ENCODE measurements at places on chromosomes 13 and 19.

DNA sequence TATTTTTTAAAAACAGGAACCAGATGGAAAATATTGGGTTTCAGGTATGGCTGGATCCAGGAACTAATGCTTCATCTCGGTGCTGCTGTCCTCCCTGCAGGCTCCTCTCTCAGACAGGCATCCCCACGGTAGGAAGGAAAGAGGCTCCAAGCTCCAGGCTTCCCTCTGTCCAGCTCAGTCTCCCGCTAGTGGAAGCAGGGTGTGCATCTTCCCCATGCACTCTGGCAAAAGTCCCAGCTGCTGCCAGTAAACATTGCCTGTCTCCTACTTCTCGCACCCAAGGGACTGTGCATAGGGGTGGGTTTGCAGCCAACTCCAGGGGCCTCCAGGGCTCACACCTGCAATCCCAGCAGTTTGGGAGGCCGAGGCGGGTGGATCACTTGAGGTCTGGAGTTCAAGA lies 29.2 kb downstream of the IL12RB1 start:
- no peak for DNase-seq

DNA sequence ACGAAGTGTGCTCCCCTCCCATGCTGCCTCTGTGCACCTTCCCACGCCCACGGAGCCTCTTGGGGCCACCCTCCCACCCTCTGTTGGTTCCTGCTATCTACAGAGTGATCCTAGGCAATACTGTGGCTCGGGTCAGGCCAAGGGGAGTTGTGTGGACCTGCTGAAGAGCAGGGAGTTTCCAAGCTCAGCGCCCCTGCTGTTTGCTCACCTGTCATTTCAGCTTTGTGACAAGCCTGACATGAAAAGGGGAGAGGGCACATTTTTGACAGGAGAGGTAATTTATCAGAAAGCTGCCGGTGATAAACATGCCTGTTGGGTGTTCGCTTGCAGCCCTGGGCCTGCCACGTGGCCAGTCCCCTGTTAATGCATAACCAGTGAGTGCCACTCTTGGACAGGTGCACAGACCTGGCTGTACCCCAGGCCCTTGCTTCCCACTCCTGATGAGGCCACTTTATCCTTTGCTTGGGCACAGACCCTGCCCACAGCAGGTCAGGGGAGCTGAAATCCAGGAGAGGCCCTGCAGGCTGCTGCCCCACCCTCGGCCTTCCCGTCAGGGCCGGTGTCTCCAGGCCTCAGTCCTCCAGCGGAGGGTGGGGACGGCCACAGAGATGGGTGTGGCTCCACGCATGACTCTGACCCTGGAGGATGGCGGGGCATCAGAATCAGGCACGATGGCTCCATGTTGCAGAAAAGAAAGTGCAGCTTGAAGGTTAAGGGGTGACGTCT lies 201.5 kb upstream of the GPR12 start:
- DNase-seq = no peak

DNA sequence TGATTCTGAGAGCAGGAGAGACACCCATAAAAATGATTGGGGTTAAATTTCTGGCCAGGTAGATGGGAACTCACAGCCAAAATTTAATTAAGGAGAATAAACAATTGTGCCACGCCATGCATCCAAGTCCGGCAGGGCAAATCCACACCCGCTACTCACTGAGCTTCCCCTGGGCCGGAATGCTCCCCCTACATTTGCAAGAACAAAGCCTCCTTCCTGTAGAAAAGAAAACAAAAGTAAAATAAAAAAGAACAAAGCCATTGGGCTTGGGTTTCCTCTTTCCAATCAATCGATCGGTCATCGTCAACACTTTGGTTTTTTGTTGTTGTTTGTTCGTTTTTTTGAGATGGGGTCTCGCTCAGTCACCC lies 30.2 kb upstream of the TFDP1 start:
- peak; percentile 62 for DNase-seq

- no peak for DNase-seq
Observed at GRCh38 chr19:7605490-7606222, 10.0 kb downstream of the CAMSAP3 start.

DNA sequence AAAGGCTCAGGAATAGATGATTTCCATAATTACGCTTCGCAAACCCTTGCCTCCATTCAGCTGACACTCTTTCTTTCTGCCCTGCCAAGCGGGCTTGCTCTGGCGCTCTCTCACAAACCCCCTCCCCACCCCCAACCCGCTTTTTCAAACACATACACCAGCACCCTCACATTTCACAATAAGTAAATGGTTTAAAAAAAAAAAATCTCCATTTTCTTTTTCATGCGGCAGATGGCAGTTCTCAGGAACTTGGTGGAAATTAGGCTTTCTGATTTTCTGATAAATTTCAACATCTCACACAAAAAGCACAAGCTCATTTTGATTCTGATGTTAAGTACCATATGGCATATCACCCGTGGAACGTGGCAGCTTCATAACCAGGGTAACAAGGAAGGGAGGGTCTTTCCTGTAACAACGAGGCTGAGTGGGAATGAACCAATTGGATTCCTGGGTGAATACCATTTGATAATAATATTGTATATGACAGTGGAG lies 43.8 kb downstream of the C13orf42 start:
- no peak for DNase-seq

DNA sequence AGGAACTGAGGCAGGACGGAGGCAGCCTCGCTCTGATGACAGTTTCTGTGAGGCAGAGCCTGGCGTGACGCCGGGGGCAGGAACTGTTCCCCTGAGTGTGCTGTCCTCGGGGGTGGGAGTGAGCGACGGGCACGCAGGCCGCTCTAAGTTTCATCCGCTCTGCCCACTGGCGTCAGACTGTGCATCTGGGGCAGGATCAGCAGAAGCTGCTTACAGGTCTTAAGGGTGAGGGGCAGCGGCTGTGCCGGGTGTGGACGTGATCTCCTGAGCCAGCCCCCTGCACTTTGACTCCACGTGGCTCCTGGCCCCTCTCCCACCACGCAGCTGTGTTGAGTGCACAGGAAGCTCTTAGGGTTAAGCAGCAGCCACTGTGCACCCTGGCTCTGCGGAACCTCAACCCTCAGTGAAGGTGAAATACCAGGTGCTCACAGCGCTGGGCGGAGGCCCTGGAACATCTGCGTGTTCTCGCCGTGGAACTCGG lies 1.5 kb downstream of the GRK1 start:
- DNase-seq = no peak

DNA sequence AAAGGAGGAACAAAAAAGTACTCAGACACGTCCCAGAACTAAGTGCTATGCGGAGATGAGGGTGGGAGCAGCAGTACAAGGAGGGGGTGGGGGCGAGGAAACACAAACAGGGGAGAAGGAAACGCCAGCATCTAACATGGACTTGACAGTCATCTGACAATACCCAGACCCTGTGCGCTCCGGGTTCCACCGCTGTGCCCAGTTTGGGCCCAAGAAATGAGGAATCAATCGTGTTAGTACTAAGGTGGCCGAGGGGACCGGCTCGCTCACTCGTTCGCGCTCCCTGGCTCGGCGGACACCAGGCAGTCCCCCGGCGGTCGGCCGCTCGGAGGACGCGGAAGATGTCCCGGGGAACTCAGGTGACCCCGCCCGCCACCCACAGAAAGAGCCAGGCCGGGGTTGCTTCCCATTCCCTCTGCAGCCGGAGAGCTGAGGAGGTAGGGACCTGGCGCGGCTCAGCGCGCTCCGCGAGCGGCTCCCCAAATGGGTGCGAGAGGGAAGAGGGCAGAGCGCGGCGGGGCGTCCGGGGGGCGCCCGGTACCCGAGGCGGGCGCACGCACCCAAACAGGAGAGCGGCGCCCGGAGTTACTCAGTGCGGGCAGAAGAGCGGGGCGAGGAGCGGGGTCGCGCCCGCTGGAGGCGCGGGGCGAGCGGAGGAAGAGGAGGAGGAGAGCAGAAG lies 616 bp downstream of the TSHZ3 start:
- no peak for DNase-seq

DNA sequence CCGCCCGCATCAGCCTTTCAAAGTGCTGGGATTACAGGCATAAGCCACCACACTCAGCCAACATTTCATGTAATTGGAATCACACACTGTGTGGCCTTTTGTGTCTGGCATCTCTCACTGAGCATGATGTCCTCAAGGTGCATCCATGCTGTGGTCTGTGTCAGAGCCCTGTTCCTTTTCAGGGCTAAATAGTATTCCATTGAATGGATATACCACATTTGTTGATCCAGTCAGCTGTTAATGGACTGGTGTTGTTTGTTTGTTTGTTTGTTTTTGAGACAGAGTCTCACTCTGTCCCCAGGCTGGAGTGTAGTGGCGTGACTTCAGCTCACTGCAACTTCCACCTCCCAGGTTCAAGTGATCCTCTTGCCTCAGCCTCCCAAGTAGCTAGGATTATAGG lies 17.9 kb downstream of the ATCAY start:
- no peak for DNase-seq

- no peak for DNase-seq
Observed at GRCh38 chr13:113559901-113560644, 24.5 kb upstream of the TFDP1 start.

GRCh38 chr19:3700242-3701032 lies at the start of gene PIP5K1C:
Gene PIP5K1C (minus strand): TSS chr19:3700468. CDS start chr19:3700390, 78 bp downstream.
- peak; percentile 94 for DNase-seq

- DNase-seq = no peak
Observed at GRCh38 chr13:33745370-33746324, 72.3 kb upstream of the RFC3 start.

DNA sequence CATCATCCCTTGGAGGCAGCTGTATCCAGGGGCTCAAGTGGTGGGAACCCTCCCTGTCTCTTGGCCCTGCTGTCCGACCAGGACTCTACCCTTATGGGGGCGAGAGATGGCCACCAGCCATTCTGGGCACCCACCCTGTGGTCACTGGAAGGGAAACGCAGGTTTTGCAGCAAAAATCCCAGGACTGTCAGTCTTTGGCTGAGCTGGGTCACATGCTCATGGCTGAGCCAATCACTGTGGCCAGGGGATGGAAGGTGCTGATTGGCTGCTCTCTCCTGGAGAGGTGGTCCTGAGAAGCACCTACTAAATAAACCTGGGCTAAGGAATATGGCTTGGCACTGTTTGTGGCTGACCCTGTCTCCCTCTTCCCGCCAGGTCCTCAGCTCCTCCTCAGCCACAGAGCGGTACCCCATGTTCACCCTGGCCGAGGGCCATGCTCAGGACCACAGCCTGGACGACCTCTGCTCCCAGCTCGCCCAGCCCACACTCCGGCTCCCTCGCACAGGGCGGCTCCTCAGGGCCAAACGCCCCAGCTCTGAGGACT lies 8.9 kb downstream of the ATG4D start:
- DNase-seq = no peak

DNA sequence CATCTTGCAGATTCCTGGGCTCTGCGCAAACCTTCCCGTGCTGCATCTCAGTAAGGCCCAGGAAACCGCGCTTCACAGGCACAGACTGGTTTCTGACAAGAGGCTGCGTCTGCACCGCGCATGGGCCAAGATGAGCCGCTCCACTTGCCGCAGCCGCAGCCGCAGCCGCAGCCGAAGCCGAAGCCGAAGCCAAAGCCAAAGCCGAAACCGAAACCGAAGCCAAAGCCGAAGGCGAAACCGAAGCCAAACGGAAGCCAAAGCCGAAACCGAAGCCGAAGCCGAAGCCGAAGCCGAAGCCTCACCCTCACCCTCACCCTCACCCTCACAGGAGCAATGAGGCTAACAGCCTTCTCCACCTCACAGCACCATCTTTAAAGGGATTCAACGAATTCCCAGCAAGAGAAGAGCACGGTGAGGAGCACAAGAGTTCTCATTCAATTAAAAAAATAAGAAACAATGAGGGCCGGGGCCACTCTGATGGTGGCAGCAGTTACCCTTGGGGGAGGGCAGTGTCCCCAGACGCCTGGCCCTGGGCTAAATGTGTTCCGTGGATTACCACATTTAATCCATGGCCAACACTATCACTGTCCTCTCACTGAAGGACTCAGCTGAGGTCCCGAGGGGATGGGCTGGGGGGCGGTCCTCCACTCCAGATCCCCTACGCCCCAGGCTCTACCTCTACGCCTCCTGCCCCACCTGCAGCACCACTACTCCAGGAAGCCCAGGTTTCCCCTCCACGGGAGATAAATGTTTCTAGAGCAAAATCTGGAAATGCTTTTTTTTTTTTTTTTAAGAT lies 29.1 kb downstream of the ZNF787 start:
- no peak for DNase-seq

GRCh38 chr19:39406656-39407409 lies at the start of gene ZFP36:
Gene ZFP36 (plus strand): TSS chr19:39406847. CDS start chr19:39406905, 58 bp downstream.
- DNase-seq = peak; percentile 99

All from esophagus muscularis mucosa (tissue), 4 donors.